K562 (cell line): ENCODE measurements at places on chromosomes 2 and 18. TPM values are rescaled to one million over a fixed set of nuclear protein-coding genes. Genes with fewer than 3 reads are reported as not detected.

- no peaks in the 10 kb centered on the region for H3K27me3 ChIP-seq
- no peak overlapping the region for H3K27ac ChIP-seq
- H3K36me3 ChIP-seq, result no peaks in the 10 kb centered on the region
- H3K4me1 ChIP-seq, result no peaks in the 10 kb centered on the region
Measured at GRCh38 chr18:66757946-66758345, 154.1 kb upstream of the CDH19 start.

GRCh38 chr2:112843836-112844235 is 7.3 kb upstream of the IL1B start:
- H3K4me3 ChIP-seq, result no peak overlapping the region
- DNase-seq, result no peak
- peaks cover 41% of the 10 kb centered on the region for H3K27me3 ChIP-seq
- H3K36me3 ChIP-seq, result no peaks in the 10 kb centered on the region

DNA sequence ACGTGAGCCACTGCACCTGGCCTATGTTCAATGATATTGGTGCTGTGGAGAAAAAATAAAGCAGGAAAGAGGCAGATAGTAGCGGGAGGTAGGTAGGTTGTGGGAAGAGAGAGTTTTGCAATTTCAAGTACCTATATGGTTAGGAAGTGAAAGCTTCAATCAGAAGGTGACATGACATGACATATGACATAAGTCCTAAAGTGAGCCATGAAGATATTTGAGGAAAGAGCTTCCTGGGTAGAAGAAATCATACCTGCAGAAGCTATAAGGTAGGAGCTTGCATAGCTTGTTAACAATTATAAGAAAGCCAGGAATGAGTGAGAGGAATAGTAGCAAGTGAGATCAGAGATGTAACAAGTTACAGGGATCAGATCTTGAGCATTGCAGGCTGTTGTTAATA is 4.2 kb downstream of the KIAA1328 start:
- H3K4me1 ChIP-seq, result peaks cover 18% of the 10 kb centered on the region
- H3K27ac ChIP-seq, result no peak overlapping the region
- H3K4me3 ChIP-seq, result no peak overlapping the region
- no peaks in the 10 kb centered on the region for H3K27me3 ChIP-seq

GRCh38 chr2:23402205-23402740 is 17.3 kb downstream of the KLHL29 start:
- no peaks in the 10 kb centered on the region for H3K27me3 ChIP-seq
- no peaks in the 10 kb centered on the region for H3K4me1 ChIP-seq
- no peak for DNase-seq
- H3K27ac ChIP-seq, result no peak overlapping the region
- H3K4me3 ChIP-seq, result no peak overlapping the region
- H3K36me3 ChIP-seq, result no peaks in the 10 kb centered on the region

DNA sequence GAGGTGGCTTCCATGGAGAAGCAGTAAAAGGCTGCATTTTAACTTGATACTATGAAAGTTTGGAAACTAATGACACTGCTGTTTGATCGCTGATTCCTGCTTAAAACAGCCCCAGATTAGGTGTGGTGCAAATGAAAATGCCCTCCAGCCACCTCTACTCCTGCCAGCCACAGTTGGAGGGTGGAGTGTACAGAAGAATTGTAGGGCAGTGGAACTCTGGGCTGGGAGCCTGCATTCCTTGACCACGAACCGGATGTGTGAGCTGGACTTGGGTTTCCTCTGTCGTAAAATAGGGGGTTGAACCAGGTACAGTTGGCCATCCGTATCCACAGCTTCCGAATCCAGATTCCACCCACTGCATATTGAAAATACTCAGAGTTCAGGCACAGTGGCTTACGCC is 84.6 kb upstream of the RFX8 start:
- H3K4me3 ChIP-seq, result no peak overlapping the region
- peaks cover 59% of the 10 kb centered on the region for H3K27me3 ChIP-seq
- no peaks in the 10 kb centered on the region for H3K36me3 ChIP-seq

DNA sequence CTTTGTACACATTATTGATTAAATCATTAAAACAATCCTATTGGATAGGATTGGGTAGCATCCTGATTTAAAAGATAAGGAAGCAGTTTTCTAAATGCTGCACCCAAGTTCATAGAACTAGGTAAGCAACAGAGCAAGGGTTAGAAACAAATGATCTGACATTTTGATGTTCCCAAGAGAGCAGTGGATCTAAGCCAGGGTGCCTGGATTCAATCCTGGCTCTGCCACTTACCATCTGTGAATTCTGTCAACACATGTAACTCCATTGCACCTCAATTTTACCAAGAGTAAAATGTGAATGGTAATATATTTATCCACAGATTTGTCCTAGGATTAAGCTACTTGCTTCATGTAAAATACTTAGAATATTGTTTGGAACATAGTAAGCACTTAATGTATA is 982.6 kb upstream of the FANCL start:
- H3K27me3 ChIP-seq, result no peaks in the 10 kb centered on the region
- H3K36me3 ChIP-seq, result no peaks in the 10 kb centered on the region
- DNase-seq, result no peak
- H3K4me1 ChIP-seq, result no peaks in the 10 kb centered on the region
- no peak overlapping the region for H3K4me3 ChIP-seq

Gene TSPYL6
- 8.8 and 9.4 TPM in 2 replicates for total RNA-seq

Gene SERPINB12
- not detected in 2 replicates for total RNA-seq

DNA sequence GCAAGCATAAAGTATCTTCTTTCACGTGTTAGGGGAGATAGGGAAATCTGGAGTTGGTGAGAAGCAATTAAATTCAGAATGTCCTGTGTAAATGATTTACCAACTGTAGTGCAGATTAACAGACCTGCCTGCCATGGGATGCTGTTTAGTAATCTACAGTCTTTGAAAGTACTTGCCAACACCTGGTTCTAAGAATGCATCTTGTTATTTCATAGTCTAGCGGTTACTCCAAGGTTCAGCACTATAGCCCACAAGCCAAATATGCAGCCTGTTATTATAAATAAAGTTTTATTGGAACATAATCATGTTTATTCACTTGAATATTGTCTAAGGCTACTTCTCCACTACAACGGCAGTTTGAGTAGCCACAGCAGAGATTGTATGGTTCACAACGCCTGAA is 100.8 kb downstream of the OSBPL6 start:
- no peaks in the 10 kb centered on the region for H3K36me3 ChIP-seq
- H3K4me3 ChIP-seq, result no peak overlapping the region
- no peak for DNase-seq
- H3K4me1 ChIP-seq, result 0 out of 3 replicates have a peak, but pooled peaks cover 7% of the 10 kb centered on the region
